Ovary (tissue), 10 donors: ENCODE measurements at places on chromosomes 3 and 15. TPM values are rescaled to one million over a fixed set of nuclear protein-coding genes. Genes with fewer than 3 reads are reported as not detected.

DNA sequence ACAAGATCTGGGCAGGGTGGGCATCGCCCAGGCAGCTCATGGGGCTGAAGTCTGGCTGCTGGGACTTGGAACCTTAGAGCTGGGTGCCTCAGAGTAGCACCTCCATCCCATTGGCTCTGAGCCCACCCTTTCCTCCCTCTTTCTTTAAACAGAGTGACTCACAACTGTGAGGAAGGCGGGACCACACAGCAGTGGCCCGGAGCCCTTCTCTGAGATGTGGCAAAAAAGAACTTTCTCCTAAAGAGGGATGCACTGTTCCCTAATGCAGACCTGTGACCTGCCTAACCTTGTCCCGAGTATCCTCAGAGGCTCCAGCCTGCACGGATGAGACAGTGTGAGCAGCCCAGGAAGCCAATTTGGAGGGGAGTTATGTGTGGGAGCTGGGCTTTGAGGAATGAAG is 23.6 kb downstream of the PRR20G start:
- no peaks in the 10 kb centered on the region for H3K4me1 ChIP-seq
- no peak for DNase-seq
- no peaks in the 10 kb centered on the region for H3K27me3 ChIP-seq
- no peak overlapping the region for H3K4me3 ChIP-seq

DNA sequence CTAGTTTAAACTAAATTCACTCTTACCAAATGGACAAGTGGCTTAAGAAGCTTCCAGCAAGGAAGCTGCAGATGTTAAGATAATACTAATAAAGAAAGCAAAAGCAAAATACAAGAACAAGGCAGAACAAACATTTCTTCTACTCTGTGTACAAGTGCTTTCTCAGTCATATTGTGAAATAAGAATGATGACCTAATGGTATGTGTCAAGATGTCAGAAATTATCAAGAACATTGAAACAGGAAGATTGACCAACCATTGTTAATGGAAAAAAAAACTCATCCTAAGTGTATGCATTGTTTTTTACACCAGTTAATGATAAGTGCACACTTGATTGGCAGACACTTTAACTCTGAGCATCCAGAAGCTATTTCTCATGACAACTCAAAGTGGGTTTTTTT is 65.4 kb upstream of the P2RY1 start:
- no peak overlapping the region for H3K4me3 ChIP-seq
- H3K27me3 ChIP-seq: no peaks in the 10 kb centered on the region
- DNase-seq: no peak

GRCh38 chr15:83204697-83205096 is 2.9 kb downstream of the HDGFL3 start:
- no peaks in the 10 kb centered on the region for H3K4me1 ChIP-seq
- H3K36me3 ChIP-seq: no peaks in the 10 kb centered on the region
- no peaks in the 10 kb centered on the region for H3K27me3 ChIP-seq
- H3K27ac ChIP-seq: no peak overlapping the region

DNA sequence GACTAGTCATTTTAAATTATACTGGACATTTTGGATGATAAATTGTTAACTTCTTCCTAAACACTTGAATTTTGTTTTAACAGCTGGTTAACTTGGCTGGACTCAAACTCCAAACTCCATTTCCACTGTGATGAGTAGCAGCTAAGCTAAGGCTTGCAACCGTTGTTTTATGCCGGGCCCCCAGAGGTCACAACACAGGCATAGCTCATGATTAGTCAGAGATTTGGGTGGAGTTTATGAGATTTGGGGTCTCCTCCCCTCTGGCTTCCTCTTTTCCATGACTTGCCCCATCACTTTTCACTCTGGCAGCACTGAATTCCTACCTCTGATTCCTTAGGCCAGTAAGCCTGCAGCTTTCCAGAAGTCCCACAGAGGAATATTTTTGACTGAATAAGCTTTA is 12.8 kb downstream of the THAP10 start:
- no peak overlapping the region for H3K27ac ChIP-seq
- H3K27me3 ChIP-seq: no peaks in the 10 kb centered on the region
- no peak for DNase-seq

GRCh38 chr15:38557921-38558320 is 6.7 kb downstream of the RASGRP1 start:
- no peaks in the 10 kb centered on the region for H3K4me1 ChIP-seq
- no peaks in the 10 kb centered on the region for H3K27me3 ChIP-seq
- no peaks in the 10 kb centered on the region for H3K36me3 ChIP-seq

GRCh38 chr3:121979734-121980449 is 42.2 kb downstream of the ILDR1 start:
- H3K36me3 ChIP-seq: no peaks in the 10 kb centered on the region
- no peak for DNase-seq
- H3K4me1 ChIP-seq: no peaks in the 10 kb centered on the region
- H3K4me3 ChIP-seq: no peak overlapping the region
- no peak overlapping the region for H3K27ac ChIP-seq
- no peaks in the 10 kb centered on the region for H3K27me3 ChIP-seq

DNA sequence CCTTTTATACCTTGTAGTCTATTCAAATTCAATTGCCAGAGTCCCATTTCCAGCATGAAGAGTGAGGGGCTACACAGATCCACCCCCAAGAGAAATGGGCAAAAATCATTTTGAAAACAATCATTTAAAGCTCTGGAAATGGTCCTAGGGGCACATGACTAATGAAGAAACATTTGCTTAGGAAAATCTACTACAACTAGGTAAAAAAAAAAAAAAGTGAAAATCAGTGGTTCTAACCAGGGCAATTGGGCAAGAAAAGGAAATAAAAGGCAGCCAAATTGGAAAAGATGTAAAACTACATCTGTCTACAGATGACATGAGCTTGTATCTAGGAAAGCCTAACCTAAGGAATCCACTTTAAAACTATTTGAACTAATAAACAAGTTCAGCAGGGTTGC is 9.4 kb downstream of the IMPG2 start:
- no peaks in the 10 kb centered on the region for H3K4me1 ChIP-seq
- no peaks in the 10 kb centered on the region for H3K36me3 ChIP-seq
- peak overlapping the region; percentile 3 for H3K4me3 ChIP-seq
- H3K27ac ChIP-seq: peak overlapping the region; percentile 30

DNA sequence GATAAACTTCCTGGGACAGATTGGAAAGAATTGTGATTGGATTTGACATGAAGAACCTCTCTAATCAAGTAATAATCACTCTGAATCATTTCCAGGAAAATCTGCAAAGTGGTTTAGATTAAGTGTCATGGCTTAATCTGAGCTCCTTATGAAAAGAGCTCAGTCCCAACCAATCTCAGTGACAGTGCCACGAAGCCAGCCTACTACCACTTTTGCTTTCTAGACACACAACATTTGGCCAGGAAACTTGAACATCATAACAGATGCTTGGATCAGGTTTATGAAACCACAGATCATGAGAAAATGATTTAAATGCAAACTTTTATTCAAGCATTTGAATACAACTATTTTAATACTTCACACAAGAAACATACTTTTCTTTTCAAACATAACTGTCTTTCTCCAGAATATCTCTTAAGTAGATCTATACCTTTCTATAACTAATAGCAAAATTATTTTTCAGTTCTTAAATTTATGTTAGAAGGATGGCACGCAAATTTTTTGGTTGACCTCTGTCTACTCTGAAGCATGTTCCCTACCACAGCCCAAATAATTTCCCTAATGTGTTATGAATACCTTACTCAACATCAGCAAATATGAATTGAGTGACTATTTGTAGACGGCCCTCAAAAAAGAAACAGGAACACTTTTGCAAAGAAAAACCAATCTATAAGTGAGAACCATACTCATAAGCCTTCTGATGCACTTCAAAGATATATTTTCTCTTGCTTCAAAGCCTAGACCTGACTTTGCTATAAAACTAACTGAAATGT is 495.0 kb upstream of the ZNF385D start:
- no peaks in the 10 kb centered on the region for H3K36me3 ChIP-seq
- DNase-seq: no peak
- no peak overlapping the region for H3K4me3 ChIP-seq

DNA sequence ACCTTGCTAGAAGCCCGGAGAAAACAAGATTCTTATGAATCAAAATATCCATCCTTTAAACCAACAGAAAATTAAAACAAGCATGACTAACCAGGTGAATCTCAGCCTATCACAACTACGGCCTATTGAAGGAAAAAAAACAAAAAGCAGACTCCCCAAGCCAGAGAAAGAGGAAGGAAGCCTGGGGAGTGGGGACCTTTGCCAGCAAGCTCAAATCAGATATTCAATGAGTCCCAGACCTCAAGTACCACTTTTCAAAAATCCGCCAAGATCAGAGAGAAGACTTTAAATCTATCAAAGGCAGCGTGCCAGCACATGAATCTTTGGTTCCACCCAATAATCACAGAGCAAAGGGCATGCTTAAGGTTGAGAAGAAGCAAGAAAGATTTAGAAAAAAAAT is 253.8 kb downstream of the NTRK3 start:
- H3K27me3 ChIP-seq: no peaks in the 10 kb centered on the region
- no peaks in the 10 kb centered on the region for H3K36me3 ChIP-seq
- H3K27ac ChIP-seq: no peak overlapping the region
- H3K4me1 ChIP-seq: no peaks in the 10 kb centered on the region
- H3K4me3 ChIP-seq: no peak overlapping the region
- DNase-seq: no peak

GRCh38 chr3:3556078-3556477 is 243.2 kb upstream of the LRRN1 start:
- H3K4me3 ChIP-seq: no peak overlapping the region
- DNase-seq: no peak
- no peaks in the 10 kb centered on the region for H3K4me1 ChIP-seq
- no peak overlapping the region for H3K27ac ChIP-seq

GRCh38 chr15:76973362-76973743 is 21.6 kb upstream of the PSTPIP1 start:
- H3K27ac ChIP-seq: peak overlapping the region; percentile 49
- no peak for DNase-seq
- H3K36me3 ChIP-seq: no peaks in the 10 kb centered on the region
- H3K4me3 ChIP-seq: no peak overlapping the region
- no peaks in the 10 kb centered on the region for H3K27me3 ChIP-seq

DNA sequence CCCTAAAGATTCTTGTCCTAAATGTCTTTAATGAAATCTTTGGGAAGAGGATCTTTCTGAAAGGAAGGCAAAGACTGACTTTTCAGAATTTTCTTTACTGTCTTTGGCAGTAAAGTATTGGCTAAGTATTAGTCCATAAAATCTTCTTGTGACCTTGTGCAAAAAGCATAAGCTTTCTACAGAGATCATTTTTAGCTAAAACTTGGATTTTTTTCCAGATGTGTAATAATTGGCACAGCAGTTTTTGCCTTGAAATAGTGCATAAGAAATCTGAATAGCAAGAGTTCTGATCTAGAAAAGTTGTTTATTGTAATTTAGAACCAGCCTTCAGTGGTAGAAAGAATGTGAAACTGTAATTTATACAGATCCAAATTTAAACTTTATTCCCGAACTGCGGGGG is 122.8 kb upstream of the CGNL1 start:
- H3K4me1 ChIP-seq: no peaks in the 10 kb centered on the region
- H3K4me3 ChIP-seq: no peak overlapping the region
- H3K27ac ChIP-seq: no peak overlapping the region
- no peaks in the 10 kb centered on the region for H3K36me3 ChIP-seq

DNA sequence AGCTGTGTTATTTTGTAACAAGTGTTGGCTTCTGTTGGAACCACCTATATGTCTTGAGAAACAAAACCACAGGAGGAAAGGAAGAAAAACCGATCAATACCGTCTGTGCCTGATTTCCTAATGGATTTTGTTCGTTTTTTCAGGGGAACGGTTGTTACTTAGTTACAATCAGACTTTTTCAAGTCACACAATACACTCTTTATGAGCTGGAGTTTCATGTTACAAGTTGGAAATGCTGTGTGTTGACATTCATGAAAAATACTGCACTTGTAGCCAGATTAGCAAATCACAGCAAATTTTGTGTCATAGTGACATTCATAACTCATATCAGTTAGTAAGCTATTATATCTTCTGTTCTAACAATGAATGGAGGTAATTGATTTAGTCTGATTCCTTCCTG is 78.9 kb downstream of the SLTM start:
- H3K27ac ChIP-seq: no peak overlapping the region
- no peaks in the 10 kb centered on the region for H3K27me3 ChIP-seq
- H3K4me1 ChIP-seq: no peaks in the 10 kb centered on the region
- no peak overlapping the region for H3K4me3 ChIP-seq
- DNase-seq: no peak

DNA sequence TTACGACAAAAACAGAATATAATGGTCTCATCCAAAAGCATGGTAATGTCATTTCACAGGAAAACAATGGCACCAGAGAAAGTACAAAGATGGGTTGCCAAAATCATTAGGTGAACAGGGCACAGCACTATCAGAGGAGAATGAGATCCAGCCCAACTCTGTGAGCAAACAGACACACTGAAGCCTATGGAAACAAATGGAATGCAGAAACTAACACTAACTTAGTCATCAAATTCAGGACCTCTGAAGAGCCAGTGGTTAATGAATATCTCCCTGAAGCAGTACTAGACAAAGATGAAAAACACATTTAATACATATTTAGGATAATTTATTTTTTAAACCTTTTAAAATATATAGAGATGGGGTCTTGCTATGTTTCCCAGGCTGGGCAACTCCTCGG is 14.6 kb upstream of the RPS17 start:
- H3K4me3 ChIP-seq: no peak overlapping the region
- DNase-seq: no peak
- H3K36me3 ChIP-seq: no peaks in the 10 kb centered on the region

DNA sequence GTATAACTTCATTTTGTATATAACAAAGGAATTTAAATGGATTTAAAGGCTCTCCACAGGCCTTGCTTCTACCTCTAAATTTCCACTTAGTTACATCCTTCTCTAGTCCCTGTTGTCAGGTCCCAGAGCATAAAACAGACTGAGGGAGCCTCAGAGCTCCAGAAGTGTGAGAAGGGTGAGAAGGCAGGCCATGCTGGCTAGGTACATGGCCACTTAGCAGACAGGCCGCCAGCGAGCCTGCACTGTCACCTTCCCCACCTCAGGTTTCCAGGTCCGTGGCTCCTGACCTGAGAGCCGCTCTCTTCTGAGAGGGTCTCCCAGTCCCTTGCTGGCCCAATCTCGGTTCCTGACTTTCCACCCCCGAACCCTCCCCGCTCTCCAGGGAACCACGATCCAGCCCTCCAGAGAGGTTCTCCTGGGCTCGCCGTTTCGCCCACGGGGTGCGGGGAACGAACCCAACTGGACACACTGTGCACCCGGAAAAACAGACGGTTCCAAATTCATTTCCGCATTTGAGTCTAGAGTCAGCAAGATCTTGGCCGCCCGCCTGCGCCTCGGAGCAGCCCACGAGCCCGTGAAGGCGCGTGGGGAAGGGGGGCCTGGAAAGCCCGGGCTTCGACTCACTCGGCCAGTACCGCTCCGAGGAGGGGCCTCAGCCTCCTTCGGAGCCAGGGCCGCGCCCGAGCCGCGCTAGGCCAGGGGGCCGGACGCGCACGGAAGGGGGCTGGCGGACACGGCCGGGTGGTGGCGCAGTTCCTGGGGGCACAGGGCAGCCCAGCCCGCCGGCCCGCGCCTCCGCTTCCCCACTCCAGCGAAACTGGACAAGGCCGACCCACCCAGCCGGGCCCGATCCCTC is 16.7 kb upstream of the SOX2 start:
- H3K27me3 ChIP-seq: no peaks in the 10 kb centered on the region
- H3K4me3 ChIP-seq: peak overlapping the region; percentile 24
- peak; percentile 76 for DNase-seq
- H3K27ac ChIP-seq: peak overlapping the region; percentile 33
- H3K36me3 ChIP-seq: no peaks in the 10 kb centered on the region
- H3K4me1 ChIP-seq: peaks cover 9% of the 10 kb centered on the region

FAM240A gene
- total RNA-seq: not detected

FES gene
- total RNA-seq: 27.5 TPM

SNX1 gene
- total RNA-seq: 139 TPM

CD80 gene
- 0.60 TPM for total RNA-seq

GPR149 gene
- not detected for total RNA-seq

SLC9C1 gene
- total RNA-seq: 0.08 TPM

CHAC1 gene
- total RNA-seq: 146 TPM
